CD4-positive, alpha-beta T cell (primary cell): ENCODE measurements at places on chromosomes 16 and 17.

DNA sequence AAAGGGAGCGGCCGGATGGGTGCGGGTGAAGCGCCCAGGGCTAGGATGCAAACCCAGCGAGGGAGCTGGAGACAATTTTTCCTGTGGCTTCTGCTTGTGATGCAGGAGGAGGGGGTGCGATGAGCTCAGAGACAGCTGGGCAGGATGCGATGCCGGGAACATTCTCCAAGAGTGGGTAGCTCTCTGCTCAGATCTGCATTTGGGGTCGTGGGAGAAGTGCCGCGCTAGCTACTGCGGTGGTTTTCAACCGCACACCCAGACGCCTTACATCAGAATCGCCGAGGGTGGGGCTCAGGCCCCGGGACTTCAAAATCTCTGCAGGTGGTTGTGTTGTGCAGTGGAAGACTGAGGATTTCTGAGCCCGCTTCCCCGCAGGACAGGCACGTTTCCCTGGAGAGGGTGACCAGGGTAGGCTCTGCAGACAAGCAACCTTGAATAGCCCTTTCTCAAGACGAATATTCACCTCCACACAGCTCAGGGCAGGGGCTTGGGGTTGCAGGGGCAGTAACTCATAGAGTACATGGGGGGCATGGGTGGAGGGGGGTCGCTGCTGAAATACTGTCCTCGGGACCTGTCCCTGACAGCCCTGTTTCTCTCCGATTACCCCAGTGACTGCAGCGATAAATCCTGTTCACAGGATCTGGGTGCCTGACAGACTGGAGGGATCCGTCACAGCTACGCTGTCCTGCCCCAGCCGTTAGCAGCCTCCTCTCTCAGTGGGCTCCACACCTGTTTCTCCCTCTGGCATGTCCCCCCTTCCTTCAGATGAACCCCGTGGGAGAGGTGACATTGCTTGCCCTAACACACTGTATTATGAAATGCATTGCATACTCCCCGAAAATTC, 63.3 kb downstream of the HAPSTR1 start:
- no peak overlapping the region for H3K4me3 ChIP-seq
- DNase-seq = no peak
- H3K4me1 ChIP-seq = no peaks in the 10 kb centered on the region
- H3K27me3 ChIP-seq = peaks cover 16% of the 10 kb centered on the region
- no peaks in the 10 kb centered on the region for H3K36me3 ChIP-seq
- H3K27ac ChIP-seq = no peak overlapping the region

DNA sequence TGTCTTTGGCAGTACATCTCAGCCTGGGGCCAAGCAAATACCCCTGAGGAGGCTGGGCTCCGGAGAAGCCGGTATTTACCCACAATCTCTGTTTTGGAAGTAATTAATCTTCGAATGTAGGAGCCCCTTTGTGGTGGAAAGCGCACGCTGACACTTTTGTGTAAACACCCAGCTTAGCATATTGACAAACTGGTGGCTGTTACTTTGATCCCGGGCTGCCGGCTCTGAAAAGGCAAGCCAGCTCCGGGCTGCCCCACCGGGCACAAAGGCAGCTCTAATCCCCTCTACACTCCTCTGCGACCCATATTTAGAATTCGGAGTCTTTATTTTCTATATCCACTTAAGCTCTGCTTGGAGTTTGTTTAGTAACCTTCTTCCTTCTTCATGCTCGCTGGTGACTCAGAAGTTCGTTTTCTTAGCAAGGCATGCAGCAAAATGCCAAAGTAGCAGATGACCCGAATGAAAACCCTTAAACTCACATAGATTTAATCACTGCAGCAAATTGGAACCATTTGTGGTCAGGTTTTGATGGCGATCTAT, 144.0 kb upstream of the IRX3 start:
- peaks cover 27% of the 10 kb centered on the region for H3K27me3 ChIP-seq
- no peaks in the 10 kb centered on the region for H3K4me1 ChIP-seq
- DNase-seq = no peak
- no peaks in the 10 kb centered on the region for H3K36me3 ChIP-seq
- no peak overlapping the region for H3K27ac ChIP-seq
- H3K4me3 ChIP-seq = no peak overlapping the region

DNA sequence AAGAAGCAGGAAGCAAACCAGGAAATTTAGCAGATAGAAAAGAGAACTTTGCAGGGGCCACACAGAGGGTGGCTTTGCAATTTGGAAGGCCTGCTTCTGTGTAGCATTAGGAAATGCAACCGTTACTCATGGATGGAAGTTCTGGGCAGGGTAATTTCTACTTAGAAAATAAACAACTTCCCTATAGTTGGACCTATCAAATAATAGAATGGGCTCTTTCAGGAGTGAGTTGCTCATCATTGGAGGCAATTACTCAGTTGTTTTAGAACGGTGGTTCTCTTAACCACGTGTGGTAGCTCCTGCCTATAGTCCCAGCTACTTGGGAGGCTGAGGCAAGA, 25.8 kb upstream of the HS3ST2 start:
- H3K4me1 ChIP-seq = peaks cover 2% of the 10 kb centered on the region
- no peak overlapping the region for H3K4me3 ChIP-seq

GRCh38 chr17:75032720-75033280, 14.0 kb downstream of the ATP5PD start:
- peaks cover 56% of the 10 kb centered on the region for H3K4me1 ChIP-seq
- H3K27ac ChIP-seq = no peak overlapping the region
- no peaks in the 10 kb centered on the region for H3K27me3 ChIP-seq

- H3K27ac ChIP-seq = no peak overlapping the region
- H3K4me3 ChIP-seq = no peak overlapping the region
- peaks cover 29% of the 10 kb centered on the region for H3K36me3 ChIP-seq
- H3K4me1 ChIP-seq = no peaks in the 10 kb centered on the region
Observed at GRCh38 chr17:44424828-44425461, 35.5 kb upstream of the ITGA2B start.

- no peak for DNase-seq
- H3K36me3 ChIP-seq = no peaks in the 10 kb centered on the region
- no peaks in the 10 kb centered on the region for H3K4me1 ChIP-seq
- no peak overlapping the region for H3K4me3 ChIP-seq
- no peak overlapping the region for H3K27ac ChIP-seq
Observed at GRCh38 chr16:10683170-10683569, 11.6 kb downstream of the TEKT5 start.

GRCh38 chr16:22683730-22684573, 130.0 kb upstream of the HS3ST2 start:
- no peak overlapping the region for H3K4me3 ChIP-seq
- DNase-seq = no peak
- H3K27ac ChIP-seq = no peak overlapping the region
- H3K36me3 ChIP-seq = no peaks in the 10 kb centered on the region
- H3K4me1 ChIP-seq = no peaks in the 10 kb centered on the region
- peaks cover 10% of the 10 kb centered on the region for H3K27me3 ChIP-seq

DNA sequence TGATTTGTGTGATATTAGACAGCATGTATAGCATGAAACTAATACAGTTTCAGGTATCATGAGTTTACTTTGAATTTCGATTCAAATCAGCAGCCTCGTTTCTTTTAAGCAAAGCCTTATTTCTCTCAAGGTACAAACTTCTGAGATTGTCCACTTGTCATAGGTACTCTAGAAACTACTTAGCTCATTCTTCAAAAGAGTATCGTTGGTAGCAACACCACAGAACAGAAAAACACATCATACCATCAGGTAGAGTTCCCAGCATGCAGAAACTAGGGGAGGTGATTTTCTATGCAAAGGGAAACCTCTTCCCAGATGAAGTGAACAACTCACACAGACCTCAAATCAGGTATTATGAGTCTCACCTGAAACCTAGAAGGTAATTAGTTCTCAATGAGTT, 237.0 kb upstream of the SOX9 start:
- no peaks in the 10 kb centered on the region for H3K4me1 ChIP-seq
- no peak overlapping the region for H3K4me3 ChIP-seq
- H3K27ac ChIP-seq = no peak overlapping the region
- DNase-seq = no peak
- no peaks in the 10 kb centered on the region for H3K27me3 ChIP-seq

DNA sequence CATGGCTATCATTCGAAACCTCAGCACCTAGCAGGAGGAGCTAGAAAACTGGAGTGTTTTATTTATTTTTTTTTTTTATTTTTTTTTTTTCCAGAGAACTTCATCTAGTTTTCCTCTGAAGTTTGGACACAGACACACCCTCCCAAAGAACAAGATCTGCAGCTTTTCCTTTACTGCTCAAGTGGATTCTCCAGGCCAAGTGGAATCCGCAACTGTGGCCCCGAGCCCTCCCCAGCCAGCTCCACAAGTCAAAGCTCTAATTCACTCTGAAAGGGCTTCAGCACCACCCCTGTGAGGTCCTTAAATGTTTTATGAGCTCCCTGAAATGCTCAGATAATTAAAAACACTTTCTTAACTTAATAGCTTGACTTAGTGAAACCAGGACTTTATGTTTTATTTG, 332.1 kb upstream of the DYNLRB2 start:
- no peak overlapping the region for H3K4me3 ChIP-seq
- H3K36me3 ChIP-seq = no peaks in the 10 kb centered on the region
- H3K4me1 ChIP-seq = no peaks in the 10 kb centered on the region
- no peak for DNase-seq
- no peaks in the 10 kb centered on the region for H3K27me3 ChIP-seq

DNA sequence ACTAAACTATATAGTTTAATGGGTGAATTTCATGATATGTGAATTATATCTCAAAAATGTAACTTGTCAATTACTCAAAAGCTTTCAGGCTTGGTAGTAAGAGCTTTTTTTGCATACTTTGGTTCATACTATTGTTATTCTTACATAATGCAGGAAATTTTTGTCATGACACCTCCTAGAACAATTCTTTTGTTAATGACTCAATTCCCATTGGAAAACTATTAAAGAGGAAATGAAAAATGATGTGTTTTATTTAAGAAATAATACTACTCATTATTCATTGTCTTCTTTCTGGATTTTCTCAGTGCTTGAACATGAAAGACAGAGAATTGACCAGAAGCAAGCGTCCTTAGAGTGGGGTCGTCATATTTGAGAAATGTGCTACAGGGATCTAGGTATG, 196.4 kb upstream of the KCNJ16 start:
- DNase-seq = no peak
- H3K4me3 ChIP-seq = no peak overlapping the region
- H3K27me3 ChIP-seq = no peaks in the 10 kb centered on the region
- no peak overlapping the region for H3K27ac ChIP-seq
- no peaks in the 10 kb centered on the region for H3K36me3 ChIP-seq

DNA sequence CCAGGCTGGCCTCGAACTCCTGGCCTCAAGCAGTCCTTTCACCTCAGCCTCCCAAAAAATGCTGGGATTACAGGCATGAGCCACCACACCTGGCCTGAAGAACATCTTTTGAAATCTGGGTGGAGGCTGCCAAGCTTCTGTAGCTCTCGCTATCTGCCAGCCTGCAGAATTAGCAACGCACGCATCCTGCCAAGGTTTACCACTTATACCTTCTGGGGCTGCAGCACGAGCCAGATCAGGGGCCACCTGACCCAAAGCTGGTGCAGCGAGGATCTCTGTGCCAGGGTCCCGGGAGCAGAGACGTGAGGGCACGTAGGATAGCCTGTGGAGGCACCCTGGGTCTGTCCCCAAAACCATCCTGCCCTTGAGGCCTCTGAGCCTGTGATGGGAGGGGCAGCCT, 22.2 kb downstream of the SLC38A8 start:
- no peaks in the 10 kb centered on the region for H3K36me3 ChIP-seq
- H3K4me1 ChIP-seq = no peaks in the 10 kb centered on the region
- no peak overlapping the region for H3K27ac ChIP-seq
- no peak for DNase-seq
- H3K4me3 ChIP-seq = no peak overlapping the region

DNA sequence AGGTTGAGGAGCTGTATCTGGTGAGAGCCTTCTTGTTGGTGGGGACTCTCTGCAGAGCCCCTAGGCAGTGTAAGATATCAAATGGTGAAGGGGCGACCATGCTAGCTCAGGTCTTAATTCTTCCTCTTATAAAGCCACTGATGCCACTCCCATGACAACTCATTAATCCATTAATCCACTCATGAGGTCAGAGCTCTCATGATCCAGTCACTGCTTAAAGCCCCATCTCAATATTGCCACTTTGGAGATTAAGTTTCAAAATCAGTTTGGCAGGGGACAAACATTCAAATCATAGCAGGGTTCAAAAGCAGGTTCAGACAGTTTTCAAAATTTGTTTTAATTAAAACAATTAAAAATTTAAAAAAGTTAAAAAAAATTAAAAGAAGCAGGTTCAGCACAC, 13.1 kb upstream of the SPECC1 start:
- no peak overlapping the region for H3K4me3 ChIP-seq
- no peak overlapping the region for H3K27ac ChIP-seq
- DNase-seq = no peak
- H3K4me1 ChIP-seq = peaks cover 8% of the 10 kb centered on the region
- no peaks in the 10 kb centered on the region for H3K36me3 ChIP-seq
- no peaks in the 10 kb centered on the region for H3K27me3 ChIP-seq

DNA sequence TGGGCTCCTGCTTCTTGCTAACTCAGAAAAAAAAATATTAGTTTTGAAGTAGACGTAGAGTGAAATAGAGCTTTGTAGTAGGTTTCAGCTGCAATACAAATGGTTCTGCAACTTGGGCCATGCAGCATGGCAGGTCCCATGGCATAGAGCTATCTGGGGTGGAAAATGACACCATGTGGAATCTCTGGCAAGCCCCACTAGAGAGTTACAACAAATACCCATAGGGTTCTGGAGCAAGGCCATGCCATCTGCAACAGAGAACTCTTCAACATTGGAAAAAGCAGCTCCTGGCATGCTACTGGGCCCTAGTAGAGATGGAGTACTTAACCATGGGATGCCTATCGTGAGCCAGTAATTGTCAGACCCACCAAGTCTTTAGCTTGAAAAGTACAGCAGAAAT, 25.3 kb upstream of the RBBP6 start:
- H3K4me1 ChIP-seq = peaks cover 8% of the 10 kb centered on the region
- H3K36me3 ChIP-seq = no peaks in the 10 kb centered on the region
- DNase-seq = no peak
- H3K27me3 ChIP-seq = no peaks in the 10 kb centered on the region

- no peak for DNase-seq
- no peak overlapping the region for H3K4me3 ChIP-seq
- H3K4me1 ChIP-seq = no peaks in the 10 kb centered on the region
- H3K36me3 ChIP-seq = peaks cover 14% of the 10 kb centered on the region
- no peaks in the 10 kb centered on the region for H3K27me3 ChIP-seq
Observed at GRCh38 chr16:16148755-16149154, 74.5 kb downstream of the ABCC6 start.

DNA sequence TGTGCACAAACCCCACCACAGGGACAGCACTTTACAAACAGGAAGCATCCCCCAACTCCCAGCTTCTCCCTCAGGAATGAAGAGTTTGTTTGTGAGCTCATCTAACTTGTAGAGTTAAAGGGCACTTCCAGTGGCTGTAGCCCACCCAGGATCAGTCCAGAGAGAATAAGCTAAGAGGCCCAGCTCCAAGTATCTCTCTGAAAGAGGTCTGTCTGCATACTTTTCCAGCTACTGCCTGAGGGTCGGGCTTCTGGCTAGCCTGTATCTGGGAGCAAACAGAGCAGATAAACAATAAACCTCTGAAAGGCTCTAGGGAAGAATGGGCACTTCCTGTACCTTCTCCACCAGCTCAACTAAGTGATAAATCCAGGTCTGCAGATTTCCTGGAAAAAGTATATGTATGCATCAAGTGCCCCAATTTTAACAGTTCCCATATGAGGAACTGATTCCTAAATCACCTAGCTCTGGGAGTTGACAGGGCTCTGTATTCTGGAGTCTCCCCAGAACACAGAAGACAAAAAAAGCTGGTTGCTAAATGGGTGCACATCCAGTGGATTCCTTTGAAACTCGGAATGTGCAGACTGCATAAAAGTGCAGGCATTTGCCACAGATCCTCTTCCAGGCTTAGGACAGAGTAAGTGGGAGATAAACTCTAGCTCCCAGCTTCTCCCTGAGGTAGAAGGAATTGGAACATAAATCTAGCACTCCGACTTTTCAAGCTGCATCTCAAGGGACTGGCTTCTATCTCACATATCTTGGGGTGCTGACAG, 37.1 kb upstream of the MYLK3 start:
- no peaks in the 10 kb centered on the region for H3K36me3 ChIP-seq
- no peak overlapping the region for H3K27ac ChIP-seq
- no peak for DNase-seq
